Activated T-helper 1 cell treated with anti-CD3 and anti-CD28 coated beads, Interleukin-12 subunit alpha, Interleukin-12 subunit beta, Interleukin-2, Interleukin-4 antibody, amounts not matched to agents 30 ng/mL and 10 ng/mL and 1 ng/mL, durations not matched to agents 14 hours and 24 hours and 36 hours (primary cell): ENCODE measurements at places on chromosomes 1 and 21.

DNA sequence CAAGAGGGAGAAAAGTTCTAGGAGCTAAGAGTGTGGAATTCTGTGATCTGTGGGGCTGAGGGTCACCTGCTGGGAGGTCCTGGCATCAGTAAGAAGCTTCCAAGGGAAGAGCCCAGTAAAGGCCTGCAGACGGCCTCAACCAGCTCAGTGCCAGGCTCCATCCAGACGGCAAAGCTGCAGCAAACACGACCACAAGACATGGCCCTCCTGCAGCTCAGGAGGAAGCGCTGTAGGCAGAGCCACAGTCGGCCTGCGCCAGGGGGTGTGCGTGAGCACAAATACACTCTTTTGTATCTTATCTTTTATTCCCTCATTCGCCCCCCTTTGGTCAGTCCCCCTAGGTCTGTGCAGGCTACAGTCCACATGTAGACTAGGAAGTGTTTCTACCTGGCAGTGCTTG, 13.4 kb downstream of the C1orf174 start:
- no peak for DNase-seq

DNA sequence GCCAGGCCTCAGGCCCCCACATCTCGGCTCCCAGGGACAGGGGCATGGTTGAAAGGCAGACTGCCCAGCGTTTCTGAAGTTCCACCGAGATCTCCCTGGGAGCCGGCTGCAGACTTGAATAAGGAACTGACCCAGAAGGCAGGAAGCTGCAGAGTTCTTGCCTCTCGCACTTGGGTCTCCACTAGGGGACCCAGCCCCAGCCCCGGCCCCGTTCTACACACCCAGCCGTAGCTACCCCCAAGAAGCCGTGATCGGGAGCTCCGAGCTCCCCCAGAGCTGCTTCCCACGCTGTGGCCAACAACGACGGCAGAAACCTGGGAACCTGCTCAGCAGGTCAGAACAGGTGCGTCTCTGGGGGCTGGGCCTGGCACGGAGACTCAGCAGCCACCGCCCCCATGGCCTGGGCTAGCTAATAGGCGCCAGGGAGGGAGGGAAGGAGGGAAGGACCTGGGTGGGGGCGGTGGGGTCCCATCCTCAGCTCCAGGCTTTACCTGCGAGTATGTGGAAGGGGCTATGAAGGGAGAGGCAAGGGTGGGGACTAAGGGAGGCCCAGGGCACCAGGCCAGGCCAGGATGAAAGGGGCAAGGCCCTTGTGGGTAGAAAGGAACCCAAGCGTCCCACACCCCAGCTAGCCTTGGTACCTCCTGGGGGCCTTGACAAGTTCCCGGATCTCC, at the start of gene NECTIN4:
Gene NECTIN4 (minus strand): TSS at position 308 of the 674 bp plus-strand sequence. CDS start 262 bp downstream, at position 46.
- DNase-seq = no peak

GRCh38 chr1:91844862-91845528, 41.0 kb downstream of the TGFBR3 start:
- no peak for DNase-seq

GRCh38 chr1:51842261-51842660, 36.3 kb downstream of the NRDC start:
- DNase-seq = no peak

- DNase-seq = no peak
Observed at GRCh38 chr1:57133686-57134085, 167.9 kb upstream of the C8B start.

GRCh38 chr1:56453417-56454078, 125.8 kb downstream of the PLPP3 start:
- no peak for DNase-seq

DNA sequence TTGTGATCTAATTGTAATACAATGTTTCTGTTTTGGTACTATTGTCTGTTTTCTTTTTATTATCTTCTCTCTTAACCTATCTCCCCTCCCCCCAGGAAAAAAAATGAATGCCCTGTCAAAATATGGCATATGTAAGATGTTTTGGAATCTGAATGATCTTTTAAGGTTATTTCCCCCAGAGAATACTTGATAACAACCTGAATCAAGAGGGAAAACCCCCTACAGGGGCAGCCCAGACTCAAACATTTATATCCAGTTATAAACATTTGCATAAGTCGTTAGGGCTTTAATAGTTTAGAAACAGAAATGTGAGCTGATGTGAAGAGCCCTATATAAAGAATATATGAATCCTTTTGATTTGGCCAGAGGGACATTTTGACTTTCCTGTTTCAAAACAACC, 169.5 kb downstream of the VAV3 start:
- DNase-seq = no peak

DNA sequence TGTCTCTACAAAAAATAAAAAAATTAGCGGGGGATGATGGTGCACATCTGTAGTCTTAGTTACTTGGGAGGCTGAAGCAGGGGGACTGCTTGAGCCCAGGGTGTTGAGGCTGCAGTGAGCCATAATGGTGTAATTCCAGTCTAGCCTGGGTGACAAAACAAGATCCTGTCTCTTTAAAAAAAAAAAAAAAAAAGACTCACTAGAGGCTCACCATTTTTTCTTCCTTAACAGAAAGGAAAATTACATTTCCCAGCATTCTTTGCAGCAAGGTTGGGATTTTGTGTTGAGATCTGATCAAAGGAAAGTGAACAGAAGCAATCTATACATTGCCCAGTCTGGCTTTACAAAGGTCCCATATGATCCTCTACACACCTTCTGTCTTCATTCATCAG, 21.5 kb downstream of the GFI1 start:
- DNase-seq = no peak

- no peak for DNase-seq
Observed at GRCh38 chr1:201598396-201598795, 59.5 kb downstream of the NAV1 start.

GRCh38 chr1:86823821-86824500, 90.0 kb downstream of the SELENOF start:
- no peak for DNase-seq

DNA sequence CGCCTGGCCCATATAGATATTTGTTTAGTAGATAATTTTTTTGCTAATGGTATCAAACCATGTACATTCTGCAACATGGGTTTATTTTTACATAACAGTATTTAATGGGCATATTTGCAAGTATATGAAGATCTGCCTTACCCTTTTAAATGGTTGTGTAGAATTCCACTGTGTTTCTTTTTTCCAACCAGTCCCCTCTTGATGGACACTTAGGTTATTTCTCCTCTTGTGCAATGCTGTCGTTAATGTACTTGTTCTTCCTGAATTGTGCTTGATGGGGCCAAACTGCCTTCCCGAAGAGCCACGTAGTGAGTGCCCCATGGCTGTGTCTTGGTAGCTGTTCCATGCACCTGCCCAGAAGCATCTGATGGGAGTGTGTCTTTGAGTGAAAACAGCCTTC, 39.4 kb upstream of the EFHD2 start:
- no peak for DNase-seq

GRCh38 chr1:27635396-27636142, 584 bp upstream of the FGR start:
- no peak for DNase-seq

DNA sequence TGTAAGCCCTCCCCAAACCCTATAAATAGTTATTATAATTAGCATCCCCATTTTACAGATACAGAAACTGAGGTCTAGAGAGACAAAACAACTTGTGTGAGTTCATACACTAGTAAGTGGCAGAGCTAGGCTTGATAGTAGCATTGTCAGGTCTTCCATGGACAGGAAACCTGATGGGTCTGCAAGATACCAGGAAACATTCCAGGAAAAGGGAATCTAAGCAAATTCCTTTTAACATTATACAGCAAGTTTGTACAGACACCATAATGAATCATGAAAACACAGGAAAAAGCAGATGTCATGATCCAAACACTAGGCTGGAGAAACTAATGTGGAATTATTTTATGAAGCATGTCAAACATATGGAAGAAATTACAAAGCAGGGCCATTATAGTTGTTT, 89.1 kb upstream of the KCNK2 start:
- DNase-seq = no peak

DNA sequence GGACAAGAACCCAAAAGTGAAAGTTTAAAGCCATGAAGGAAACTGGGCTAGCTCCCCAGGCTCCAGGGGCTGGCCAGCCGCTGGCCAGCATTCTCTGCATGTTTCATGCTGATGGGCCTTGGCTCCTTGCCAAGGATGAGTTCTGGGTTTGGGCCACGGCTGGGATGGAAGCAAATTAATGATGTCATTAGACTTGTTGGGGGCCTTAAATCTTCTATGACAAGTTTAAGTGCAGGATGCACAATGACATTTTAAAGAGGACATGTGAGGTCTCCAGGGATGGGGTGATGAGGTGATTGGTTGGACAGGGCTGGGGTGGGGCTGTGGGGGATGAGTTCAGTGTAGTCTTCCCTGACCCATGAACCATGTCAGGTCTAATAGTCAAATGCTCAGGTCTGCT, 199.6 kb downstream of the TRABD2B start:
- no peak for DNase-seq

- no peak for DNase-seq
Observed at GRCh38 chr1:53110370-53111072, 31.9 kb downstream of the SLC1A7 start.

DNA sequence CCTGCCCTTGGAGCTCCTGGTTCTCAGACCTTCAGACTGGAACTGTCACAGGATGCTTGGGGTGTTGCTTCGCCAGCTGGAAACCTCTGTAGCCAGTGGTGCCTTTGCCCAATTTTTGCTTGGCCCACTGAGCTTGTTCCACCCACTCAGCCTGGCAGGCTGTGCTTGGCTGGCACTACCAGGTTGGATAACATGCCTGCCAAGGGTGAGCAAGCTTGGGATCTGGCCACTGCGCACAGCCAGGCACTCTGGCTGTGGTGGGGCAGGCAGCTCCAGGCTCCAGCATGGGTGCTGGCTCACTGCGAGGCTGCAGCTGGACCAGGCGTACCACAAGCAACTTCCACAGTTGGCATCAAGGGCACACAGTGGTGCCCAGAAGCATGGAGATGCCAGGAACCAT, 967.8 kb upstream of the NCAM2 start:
- DNase-seq = no peak

- DNase-seq = no peak
Observed at GRCh38 chr1:21902026-21903012, 34.8 kb downstream of the HSPG2 start.
